ENCODE measurements at places on chromosomes 5 and 9.

DNA sequence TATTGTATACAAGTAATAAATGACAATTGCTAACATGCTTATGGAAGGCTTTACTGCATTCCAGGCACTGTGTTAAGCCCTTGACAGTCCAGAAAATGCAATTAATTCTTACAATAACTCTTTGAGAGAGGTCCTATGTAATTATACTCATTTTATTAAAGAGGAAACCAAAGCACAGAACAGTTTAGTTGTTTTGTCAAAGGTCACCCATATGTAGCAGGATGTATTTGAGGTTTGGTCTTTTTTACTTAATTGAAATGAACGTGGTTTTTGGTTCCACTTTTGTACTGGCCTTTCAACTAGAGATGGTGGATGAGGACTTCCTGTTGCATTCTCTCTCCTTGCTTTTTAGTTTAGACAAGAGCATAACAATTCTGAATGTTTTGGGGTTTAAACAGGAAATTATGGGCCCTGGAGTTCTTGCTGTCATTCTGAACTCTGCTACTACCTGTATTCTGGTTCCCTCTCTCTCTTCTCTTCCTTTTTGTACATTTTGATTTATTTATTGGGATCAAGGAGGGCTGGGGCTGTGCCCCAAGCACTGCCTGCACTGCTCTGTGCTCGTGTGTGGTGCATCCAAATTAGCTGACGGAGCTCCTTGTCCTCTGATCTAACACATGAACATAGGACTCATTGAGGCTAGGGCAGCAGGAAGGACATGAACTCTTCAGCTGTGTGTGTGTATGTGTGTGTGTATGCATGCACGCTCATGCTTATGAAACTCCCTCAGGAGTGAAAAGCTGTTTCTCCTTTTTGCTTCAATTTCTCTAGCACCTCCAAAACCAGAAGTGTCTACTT is 47.4 kb downstream of the SLC28A3 start:
- no peaks in the 10 kb centered on the region for H3K27me3 ChIP-seq
- no peak overlapping the region for H3K4me3 ChIP-seq
- no peak for DNase-seq
- no peak overlapping the region for H3K27ac ChIP-seq
- no peaks in the 10 kb centered on the region for H3K36me3 ChIP-seq
- no peaks in the 10 kb centered on the region for H3K4me1 ChIP-seq

- no peaks in the 10 kb centered on the region for H3K36me3 ChIP-seq
- no peak for DNase-seq
- H3K4me1 ChIP-seq, result no peaks in the 10 kb centered on the region
These were observed 19.0 kb upstream of the WHRN start for GRCh38 chr9:114524247-114524681.

DNA sequence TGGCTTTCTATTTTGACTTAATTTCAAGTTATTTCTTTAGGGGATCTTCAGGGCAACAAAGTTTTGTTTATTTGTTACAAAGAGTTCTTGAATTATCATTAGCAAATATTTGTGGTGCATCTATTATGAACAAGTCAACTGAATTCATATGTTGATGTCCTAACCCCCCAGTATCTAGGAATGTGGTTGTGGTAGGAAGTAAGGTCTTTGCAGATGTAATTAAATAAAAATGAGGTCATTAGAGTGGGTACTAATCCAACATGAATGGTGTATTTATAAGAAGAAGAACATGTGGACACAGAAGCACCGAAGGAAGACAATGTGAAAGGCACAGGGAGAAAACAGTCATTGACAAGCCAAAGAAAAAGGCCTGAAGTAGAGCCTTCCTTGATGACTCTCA is 474.0 kb upstream of the DAB2 start:
- no peaks in the 10 kb centered on the region for H3K27me3 ChIP-seq
- H3K36me3 ChIP-seq, result no peaks in the 10 kb centered on the region
- H3K4me3 ChIP-seq, result no peak overlapping the region
- H3K27ac ChIP-seq, result no peak overlapping the region

- H3K27ac ChIP-seq, result no peak overlapping the region
- H3K27me3 ChIP-seq, result no peaks in the 10 kb centered on the region
- no peak for DNase-seq
- H3K4me3 ChIP-seq, result no peak overlapping the region
- no peaks in the 10 kb centered on the region for H3K36me3 ChIP-seq
- H3K4me1 ChIP-seq, result no peaks in the 10 kb centered on the region
These were observed 1280.2 kb upstream of the C9orf72 start for GRCh38 chr9:28853477-28853876.

DNA sequence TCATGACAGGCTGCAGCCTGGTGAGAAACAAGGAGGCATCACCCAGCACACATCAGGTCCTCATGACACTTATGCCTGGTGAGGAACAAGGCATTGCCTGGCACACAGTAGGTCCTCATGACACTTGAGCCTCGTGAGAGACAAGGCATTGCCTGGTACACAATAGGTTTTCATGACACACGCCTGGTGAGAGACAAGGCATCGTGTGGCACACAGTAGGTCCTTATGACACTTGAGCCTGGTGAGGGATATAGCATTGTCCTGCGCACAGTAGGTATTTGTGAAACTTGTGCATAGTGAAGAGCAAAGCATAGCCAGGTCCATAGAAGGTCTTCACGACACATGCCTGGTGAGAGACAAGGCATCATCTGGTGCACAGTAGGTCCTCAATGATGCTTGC is 23.5 kb downstream of the WHRN start:
- no peak overlapping the region for H3K4me3 ChIP-seq
- DNase-seq, result no peak
- no peaks in the 10 kb centered on the region for H3K4me1 ChIP-seq
- no peak overlapping the region for H3K27ac ChIP-seq
- H3K36me3 ChIP-seq, result peaks cover 4% of the 10 kb centered on the region

GRCh38 chr5:43315263-43315662 is 2.1 kb upstream of the HMGCS1 start:
- no peak overlapping the region for H3K4me3 ChIP-seq
- H3K36me3 ChIP-seq, result no peaks in the 10 kb centered on the region
- DNase-seq, result no peak
- no peaks in the 10 kb centered on the region for H3K27me3 ChIP-seq
- no peak overlapping the region for H3K27ac ChIP-seq

DNA sequence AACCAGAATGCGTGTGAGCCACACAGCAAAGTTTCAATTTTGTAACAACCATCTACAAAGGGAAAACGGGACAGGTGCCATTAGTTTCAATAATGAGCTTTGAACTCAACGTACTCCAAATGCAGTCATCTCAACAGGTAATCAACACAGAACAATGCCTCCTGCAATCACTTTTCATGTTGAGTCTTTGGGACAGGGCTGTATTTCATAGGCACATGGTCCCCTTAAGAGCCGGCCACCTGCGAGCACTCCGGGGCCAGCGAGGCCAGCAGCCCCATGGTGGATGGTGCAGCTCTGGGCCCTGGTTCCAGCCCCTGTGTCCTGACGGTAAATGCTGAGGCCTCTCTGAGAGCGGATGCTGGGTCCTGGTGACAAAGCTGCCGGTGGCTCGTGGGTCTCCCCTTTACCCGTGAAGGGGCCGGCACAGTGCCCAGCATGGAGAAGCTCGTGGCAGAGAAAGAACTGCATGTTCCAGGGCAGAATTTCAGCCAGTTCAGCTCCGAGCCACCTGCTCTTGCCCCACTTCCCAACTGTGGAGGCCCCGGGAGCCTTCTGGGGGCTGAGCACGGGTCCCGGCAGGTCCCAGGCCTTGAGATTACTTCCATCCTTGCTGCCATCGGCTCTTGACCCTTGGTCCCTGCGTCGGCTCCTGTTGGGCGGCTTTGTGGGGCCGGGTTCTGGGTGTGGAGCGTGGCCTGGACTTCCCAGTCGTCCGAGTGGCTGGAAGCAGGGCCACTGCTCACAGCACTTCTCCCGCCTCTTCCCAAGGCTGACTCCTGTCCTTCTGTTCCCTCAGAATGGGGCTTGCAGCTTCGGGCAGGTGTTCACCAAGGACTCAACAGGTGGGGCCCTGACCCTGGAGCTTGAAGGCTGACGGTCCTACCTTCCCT is 26.1 kb upstream of the RNU6ATAC start:
- H3K4me3 ChIP-seq, result no peak overlapping the region
- H3K36me3 ChIP-seq, result no peaks in the 10 kb centered on the region
- H3K27me3 ChIP-seq, result peaks cover 50% of the 10 kb centered on the region
- peaks cover 5% of the 10 kb centered on the region for H3K4me1 ChIP-seq

GRCh38 chr5:119829341-119829740 is 200.0 kb downstream of the FAM170A start:
- H3K27ac ChIP-seq, result peak overlapping the region; percentile 62
- no peak for DNase-seq
- H3K4me3 ChIP-seq, result no peak overlapping the region
- H3K36me3 ChIP-seq, result no peaks in the 10 kb centered on the region
- H3K4me1 ChIP-seq, result peaks cover 11% of the 10 kb centered on the region
- H3K27me3 ChIP-seq, result no peaks in the 10 kb centered on the region

GRCh38 chr5:75046366-75047142 is 5.8 kb downstream of the GCNT4 start:
- peaks cover 7% of the 10 kb centered on the region for H3K36me3 ChIP-seq
- no peak overlapping the region for H3K27ac ChIP-seq
- H3K27me3 ChIP-seq, result no peaks in the 10 kb centered on the region
- no peak overlapping the region for H3K4me3 ChIP-seq
- DNase-seq, result no peak

- H3K4me3 ChIP-seq, result no peak overlapping the region
- H3K36me3 ChIP-seq, result no peaks in the 10 kb centered on the region
- no peak overlapping the region for H3K27ac ChIP-seq
- no peak for DNase-seq
- H3K4me1 ChIP-seq, result peaks cover 34% of the 10 kb centered on the region
These were observed 51.7 kb downstream of the DAB2IP start for GRCh38 chr9:121703014-121703734.

DNA sequence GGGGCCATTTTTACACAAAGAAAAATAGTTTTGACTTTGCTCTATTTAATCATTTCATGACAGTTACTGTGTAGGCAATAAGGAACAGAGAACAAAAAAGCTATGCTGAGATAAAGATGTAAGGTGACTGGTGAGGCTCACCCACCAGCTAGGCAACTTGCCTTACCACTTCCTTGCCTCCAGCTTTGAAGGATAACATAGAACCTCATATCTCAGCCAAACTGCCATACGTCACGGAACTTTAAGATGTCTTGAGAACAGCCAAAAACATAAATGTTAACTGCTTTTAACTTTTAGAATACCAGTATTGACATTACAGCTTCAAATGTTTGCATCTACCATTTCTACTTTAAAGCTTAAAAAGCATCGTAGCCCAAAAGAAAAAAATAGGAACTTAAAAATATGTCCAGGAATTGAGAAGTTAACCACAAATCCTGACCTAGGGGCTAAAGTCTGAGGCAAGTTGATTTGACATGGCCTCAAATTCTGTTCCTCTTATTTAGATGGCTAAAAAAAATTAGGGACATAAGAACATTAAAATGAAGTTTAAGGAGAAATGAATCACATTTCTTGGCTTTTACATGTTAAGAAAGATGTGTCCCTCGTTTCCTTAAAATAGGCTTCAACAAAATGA is 7.7 kb upstream of the GCNT4 start:
- H3K27ac ChIP-seq, result no peak overlapping the region
- H3K36me3 ChIP-seq, result no peaks in the 10 kb centered on the region
- H3K4me1 ChIP-seq, result no peaks in the 10 kb centered on the region
- DNase-seq, result no peak
- H3K27me3 ChIP-seq, result no peaks in the 10 kb centered on the region
- H3K4me3 ChIP-seq, result no peak overlapping the region

DNA sequence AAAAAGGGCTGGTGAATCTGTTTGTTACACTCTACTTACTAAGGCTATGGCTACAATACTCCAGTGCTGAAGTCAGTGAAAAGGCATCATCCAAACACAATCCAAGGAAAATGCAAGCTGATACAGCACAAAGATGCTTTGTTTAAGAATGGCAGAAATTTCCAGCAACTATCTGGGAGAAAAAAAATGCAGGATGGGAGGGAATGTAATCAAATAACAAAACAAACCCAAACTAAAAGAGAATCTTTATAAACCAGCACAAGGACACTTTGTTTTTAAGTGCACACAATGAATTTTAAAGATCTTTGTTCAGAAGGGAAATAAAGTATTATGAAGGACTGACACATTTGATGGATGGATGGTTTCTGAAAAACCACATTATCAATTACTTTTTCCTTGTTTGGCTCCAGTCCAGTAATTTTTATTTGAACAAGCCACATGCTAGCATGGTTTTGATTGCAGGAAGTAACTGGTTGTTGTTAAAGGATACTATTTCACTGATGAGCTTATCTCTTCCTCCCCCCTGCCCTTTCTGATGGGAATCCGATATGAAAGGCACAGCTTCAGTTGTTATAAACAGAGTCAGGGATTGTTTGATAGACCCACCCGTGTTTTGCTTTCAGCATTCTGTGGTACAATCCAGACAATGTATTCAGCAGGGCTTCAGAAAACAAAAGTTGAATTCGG is 12.1 kb upstream of the TLE4 start:
- no peaks in the 10 kb centered on the region for H3K27me3 ChIP-seq
- DNase-seq, result no peak
- no peaks in the 10 kb centered on the region for H3K4me1 ChIP-seq

DNA sequence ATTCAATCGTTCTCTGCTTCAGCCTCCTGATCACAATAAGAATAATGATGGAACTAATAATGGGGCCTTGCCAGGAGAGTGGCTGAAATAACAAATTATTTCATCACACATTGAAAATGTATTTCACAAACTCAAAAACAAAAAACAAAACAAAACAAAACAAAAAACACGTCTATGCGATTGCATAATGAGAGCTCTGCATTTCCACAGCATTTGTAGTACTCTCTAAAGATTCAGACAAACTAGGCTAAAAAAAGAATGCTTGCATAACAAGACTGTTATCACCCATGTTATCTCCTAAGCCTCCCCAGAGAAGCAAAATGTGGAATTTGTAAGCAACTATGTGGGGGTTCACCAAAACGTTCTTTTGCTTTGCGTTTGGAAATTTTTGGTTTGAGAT is 48.1 kb downstream of the PRELID2 start:
- no peaks in the 10 kb centered on the region for H3K27me3 ChIP-seq
- no peak overlapping the region for H3K27ac ChIP-seq
- H3K4me3 ChIP-seq, result no peak overlapping the region
- peaks cover 12% of the 10 kb centered on the region for H3K36me3 ChIP-seq

GRCh38 chr5:23864786-23865185 is 357.4 kb downstream of the PRDM9 start:
- H3K27me3 ChIP-seq, result no peaks in the 10 kb centered on the region
- no peak overlapping the region for H3K4me3 ChIP-seq
- no peak overlapping the region for H3K27ac ChIP-seq
- DNase-seq, result no peak
- no peaks in the 10 kb centered on the region for H3K4me1 ChIP-seq

- H3K27me3 ChIP-seq, result no peaks in the 10 kb centered on the region
- H3K36me3 ChIP-seq, result peaks cover 43% of the 10 kb centered on the region
- peak overlapping the region; percentile 62 for H3K27ac ChIP-seq
- DNase-seq, result peak; percentile 76
These were observed 63.1 kb downstream of the TMOD1 start for GRCh38 chr9:97564291-97565175.

DNA sequence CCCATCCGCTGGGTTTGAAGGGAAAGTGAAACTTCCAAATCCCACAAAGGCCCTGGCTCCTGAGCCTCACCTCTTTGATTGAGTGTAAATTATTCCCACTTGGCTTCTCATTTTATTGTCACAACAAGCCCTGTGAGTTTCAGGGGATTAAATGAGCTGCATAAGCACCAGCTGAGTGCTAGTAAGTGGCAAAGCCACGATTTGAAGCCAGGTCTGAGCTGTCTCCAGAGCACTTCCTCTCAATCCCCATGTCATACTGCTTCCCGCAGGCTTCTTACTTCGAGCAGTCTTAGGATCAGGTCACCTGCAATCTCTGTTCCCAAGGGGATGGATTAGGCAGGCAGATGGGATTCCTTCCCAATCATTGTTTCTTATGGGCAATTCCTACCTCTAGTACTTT is 18.0 kb downstream of the RPS14 start:
- H3K4me1 ChIP-seq, result peaks cover 7% of the 10 kb centered on the region
- H3K27me3 ChIP-seq, result no peaks in the 10 kb centered on the region
- DNase-seq, result no peak
- no peak overlapping the region for H3K4me3 ChIP-seq
